Activated gamma-delta T cell treated with Interleukin-2 at 50 U/mL for 16 hours (primary cell): ENCODE measurements at places on chromosomes 2 and 18.

DNA sequence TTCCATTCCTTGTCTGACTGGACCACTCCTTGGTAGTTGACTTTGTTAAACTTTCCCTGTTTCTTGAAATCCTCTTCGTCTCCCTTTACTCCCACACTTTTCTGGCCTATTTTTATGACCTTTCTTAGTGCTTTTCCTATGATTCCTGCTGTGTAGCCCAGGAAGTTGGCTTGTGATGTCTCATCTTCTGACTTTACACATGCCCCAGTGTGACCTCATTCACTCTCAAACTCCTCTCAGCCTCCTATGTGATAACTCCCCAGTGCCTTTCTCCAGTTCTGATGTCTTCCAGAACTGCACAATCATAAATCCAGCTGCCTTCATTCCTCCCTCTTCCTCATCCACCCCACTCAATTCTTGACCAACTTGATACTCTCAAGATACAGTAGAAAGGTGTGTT lies 407.6 kb downstream of the TGIF1 start:
- DNase-seq: no peak

DNA sequence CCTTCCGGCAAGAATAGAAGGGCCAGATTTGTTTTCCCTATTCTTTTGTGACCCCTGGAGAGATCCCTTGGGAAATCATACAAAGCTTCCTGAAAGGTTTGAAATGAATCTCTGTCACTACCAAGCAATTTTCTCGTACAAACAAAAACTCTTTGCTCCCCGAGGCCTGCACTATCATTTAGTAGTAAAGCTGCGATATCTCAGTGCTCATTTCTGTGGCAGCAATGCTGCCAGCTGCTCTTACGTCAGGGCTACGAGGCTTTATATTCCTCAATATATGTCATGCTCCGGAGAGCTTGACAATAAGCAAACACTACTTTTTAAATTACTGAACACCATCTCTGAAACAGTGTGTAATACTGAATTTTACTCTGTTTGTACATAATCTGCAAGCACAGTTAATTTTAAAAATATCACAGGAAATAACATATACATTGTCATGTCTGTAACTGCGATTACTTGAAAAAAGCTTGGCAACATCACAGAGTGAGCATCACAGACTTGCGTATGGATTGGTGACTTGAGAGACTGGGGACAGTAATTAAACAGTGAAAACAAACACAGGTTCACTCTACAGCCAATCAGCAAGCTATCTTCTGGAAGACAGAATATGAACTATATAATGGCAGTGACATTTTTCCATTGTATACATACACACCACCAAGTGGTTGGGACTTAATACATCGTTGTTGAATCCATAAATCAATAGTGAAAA lies 403.3 kb upstream of the NETO1 start:
- DNase-seq: no peak

GRCh38 chr2:9613291-9613690 lies 17.5 kb downstream of the YWHAQ start:
- DNase-seq: no peak

GRCh38 chr2:202193881-202194353 lies 44.5 kb downstream of the SUMO1 start:
- no peak for DNase-seq

DNA sequence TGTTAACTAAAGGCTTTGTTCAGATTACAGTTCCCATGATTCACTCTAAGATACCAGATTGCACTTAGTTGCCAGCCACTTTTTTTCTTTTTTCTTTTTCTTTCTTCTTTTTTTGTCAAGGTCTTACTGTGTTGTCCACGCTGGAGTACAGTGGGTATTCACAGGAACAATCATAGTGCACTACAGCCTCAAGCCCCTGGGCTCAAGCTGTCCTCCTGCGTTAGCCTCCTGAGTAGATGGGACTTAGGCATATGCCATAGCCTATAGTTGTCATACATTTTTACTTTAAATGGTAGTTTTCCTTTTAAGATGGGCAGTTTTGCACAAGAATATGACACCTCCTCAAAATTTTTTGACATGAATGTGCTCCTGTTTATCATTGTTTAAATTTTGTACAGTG lies 2.1 kb downstream of the UGP2 start:
- no peak for DNase-seq
